ENCODE measurements at places on chromosomes 11 and 22.

- DNase-seq: no peak
These were observed 105.2 kb downstream of the TRAF6 start for GRCh38 chr11:36404831-36405230.

GRCh38 chr11:117960406-117960805, 25.8 kb upstream of the IL10RA start:
- DNase-seq: no peak

GRCh38 chr11:34588023-34588422, 32.9 kb upstream of the EHF start:
- no peak for DNase-seq

GRCh38 chr22:42780070-42780540, 59.4 kb upstream of the A4GALT start:
- peak; percentile 96 for DNase-seq

All from fibroblast of mammary gland (primary cell).